ENCODE measurements at places on chromosomes 11 and 22.

- H3K27me3 ChIP-seq = no peaks in the 10 kb centered on the region
- no peak overlapping the region for H3K27ac ChIP-seq
- no peaks in the 10 kb centered on the region for H3K4me1 ChIP-seq
- peaks cover 71% of the 10 kb centered on the region for H3K36me3 ChIP-seq
Measured at GRCh38 chr22:50417411-50418210, 57.2 kb downstream of the SBF1 start.

DNA sequence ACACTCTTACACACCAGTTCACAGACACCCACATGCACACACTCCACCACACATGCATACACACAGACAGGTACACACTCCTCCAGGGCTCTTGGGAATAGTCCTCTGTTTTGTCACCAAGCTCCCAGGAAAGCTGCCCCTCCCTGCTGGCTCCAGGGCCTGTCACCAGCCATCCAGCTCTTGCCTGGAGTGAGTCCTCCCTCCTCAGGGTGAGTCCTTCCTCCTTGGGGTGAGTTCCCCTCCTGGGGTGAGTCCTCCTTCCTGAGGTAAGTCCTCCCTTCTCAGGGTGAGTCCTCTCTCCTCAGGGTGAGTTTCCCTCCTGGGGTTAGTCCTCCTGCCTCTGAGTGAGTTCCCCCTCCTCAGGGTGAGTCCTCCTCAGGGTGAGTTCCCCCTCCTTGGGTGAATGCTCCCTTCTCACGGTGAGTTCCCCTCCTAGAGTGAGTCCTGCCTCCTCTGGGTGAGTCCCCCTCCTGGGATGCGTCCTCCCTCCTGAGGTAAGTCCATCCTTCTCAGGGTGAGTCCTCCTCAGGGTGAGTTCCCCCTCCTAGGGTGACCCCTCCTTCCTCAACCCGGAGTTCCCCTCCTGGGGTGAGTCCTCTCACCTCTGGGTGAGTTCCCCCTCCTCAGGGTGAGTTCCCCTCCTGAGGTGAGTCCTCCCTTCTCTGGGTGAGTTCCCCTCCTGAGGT is 100.6 kb upstream of the FGF3 start:
- peaks cover 5% of the 10 kb centered on the region for H3K4me1 ChIP-seq
- DNase-seq = no peak
- H3K36me3 ChIP-seq = no peaks in the 10 kb centered on the region
- H3K27ac ChIP-seq = no peak overlapping the region
- peaks cover 3% of the 10 kb centered on the region for H3K27me3 ChIP-seq
- no peak overlapping the region for H3K4me3 ChIP-seq

DNA sequence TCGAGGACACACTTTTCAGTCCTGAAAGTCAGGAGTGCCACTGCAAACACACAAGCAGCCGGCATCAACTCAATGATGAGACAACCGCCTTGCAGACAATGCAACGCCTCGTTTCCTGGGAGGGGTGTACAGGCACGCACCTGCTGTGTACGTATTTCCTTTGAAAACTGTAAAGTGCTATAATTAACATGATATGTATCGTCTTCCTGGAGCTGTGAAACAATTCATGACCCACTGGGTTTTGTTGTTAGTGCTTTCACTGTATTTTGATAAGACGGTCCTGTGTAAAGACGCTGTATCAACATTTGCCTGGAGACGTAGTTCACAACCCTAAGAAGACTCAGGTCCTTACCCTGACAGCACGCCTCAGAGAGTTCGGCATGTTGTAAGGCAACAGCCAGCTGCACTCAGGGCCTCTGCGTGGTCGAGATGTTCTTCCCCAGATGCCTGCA is 105.7 kb upstream of the ANO1 start:
- H3K4me3 ChIP-seq = no peak overlapping the region
- H3K36me3 ChIP-seq = no peaks in the 10 kb centered on the region
- H3K27me3 ChIP-seq = no peaks in the 10 kb centered on the region
- DNase-seq = no peak
- no peak overlapping the region for H3K27ac ChIP-seq
- H3K4me1 ChIP-seq = no peaks in the 10 kb centered on the region

- H3K27ac ChIP-seq = no peak within 1 kb of the TSS
- no peaks in the 10 kb centered on the region for H3K27me3 ChIP-seq
- no peak for DNase-seq
- H3K36me3 ChIP-seq = no peaks in the 10 kb centered on the region
Measured at GRCh38 chr11:124897674-124898262, at the start of gene ROBO4. Gene ROBO4, minus strand, starts transcription at chr11:124897865. Its CDS starts 70 bp downstream, at chr11:124897795.

- H3K36me3 ChIP-seq = no peaks in the 10 kb centered on the region
- peaks cover 6% of the 10 kb centered on the region for H3K4me1 ChIP-seq
- no peaks in the 10 kb centered on the region for H3K27me3 ChIP-seq
- no peak overlapping the region for H3K4me3 ChIP-seq
- no peak for DNase-seq
Measured at GRCh38 chr11:3095712-3096361, 38.6 kb upstream of the CARS1 start.

DNA sequence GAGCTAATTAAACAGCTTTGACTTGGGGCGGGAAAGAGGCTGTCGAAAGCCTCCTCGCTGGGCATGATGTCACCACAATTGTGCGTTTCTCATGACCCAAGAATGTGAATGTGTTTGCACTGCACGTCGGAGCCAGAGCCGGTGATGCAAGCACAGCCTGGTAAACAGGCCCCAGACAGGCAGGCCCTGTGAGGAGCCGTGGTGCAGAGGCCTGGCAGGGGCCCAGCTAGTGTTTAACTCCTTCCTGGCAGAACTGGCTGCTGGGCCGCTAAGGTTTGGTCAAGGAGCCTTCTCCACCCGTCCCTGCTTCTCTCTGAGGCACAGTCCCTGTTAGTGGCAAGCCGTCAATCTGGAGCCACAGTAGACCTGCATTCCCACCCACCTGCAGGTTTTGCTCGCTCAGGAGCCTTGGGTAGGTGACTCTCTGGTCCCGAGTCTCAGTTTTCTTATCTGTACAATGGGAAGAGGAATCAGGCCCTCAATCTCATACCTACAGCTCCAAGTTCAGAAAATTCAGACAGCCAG is 25.4 kb upstream of the SMTN start:
- no peaks in the 10 kb centered on the region for H3K4me1 ChIP-seq
- H3K27me3 ChIP-seq = no peaks in the 10 kb centered on the region
- no peak overlapping the region for H3K27ac ChIP-seq
- no peaks in the 10 kb centered on the region for H3K36me3 ChIP-seq
- no peak for DNase-seq

Data from effector memory CD4-positive, alpha-beta T cell (primary cell).